IMR-90 (cell line): ENCODE measurements at places on chromosomes 7 and 10. TPM values are rescaled to one million over a fixed set of nuclear protein-coding genes. Genes with fewer than 3 reads are reported as not detected.

Gene GPR37
- total RNA-seq = 9.2 and 9.3 TPM in 2 replicates

DNA sequence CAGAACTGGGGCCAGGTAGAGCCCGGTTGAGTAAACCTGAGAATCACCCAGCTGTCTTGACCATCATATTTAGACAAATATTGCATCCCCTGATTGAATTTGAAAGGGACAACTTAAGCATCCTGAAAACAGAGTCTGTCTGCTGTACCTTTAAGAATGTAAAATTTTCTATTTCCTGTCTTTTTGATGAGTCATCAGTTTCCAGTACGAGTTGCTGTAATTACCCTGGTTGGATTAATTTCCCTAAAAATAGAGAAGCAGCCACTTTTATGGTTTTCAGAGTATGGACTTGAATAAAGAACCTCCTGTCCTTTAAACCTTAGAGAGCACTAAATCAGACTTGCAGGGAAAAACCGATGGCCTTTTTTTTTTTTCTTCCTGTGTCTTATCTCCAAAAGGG is 164.6 kb upstream of the SH2B2 start:
- peaks cover 37% of the 10 kb centered on the region for H3K4me1 ChIP-seq
- peak overlapping the region; percentile 99 for H3K27ac ChIP-seq
- no peak overlapping the region for H3K4me3 ChIP-seq
- 0 out of 2 replicates have a peak, but pooled peaks cover 3% of the 10 kb centered on the region for H3K36me3 ChIP-seq

Gene VKORC1L1
- total RNA-seq = 14.5 and 19.4 TPM in 2 replicates

- H3K36me3 ChIP-seq = no peaks in the 10 kb centered on the region
- no peak overlapping the region for H3K27ac ChIP-seq
- DNase-seq = no peak
These were observed 32.0 kb downstream of the PSMC2 start for GRCh38 chr7:103379270-103379975.

- no peak overlapping the region for H3K27ac ChIP-seq
- no peaks in the 10 kb centered on the region for H3K36me3 ChIP-seq
- no peak for DNase-seq
- H3K27me3 ChIP-seq = peaks cover 34% of the 10 kb centered on the region
- H3K4me3 ChIP-seq = no peak overlapping the region
These were observed 158.5 kb downstream of the CDH23 start for GRCh38 chr10:71555087-71555723.

Gene ACBD7
- 0.54 and 1.1 TPM in 2 replicates for total RNA-seq

GRCh38 chr10:95300022-95300539 is 9.3 kb upstream of the PDLIM1 start:
- H3K27ac ChIP-seq = no peak overlapping the region
- H3K4me1 ChIP-seq = peaks cover 10% of the 10 kb centered on the region
- H3K27me3 ChIP-seq = no peaks in the 10 kb centered on the region

Gene MYH16
- total RNA-seq = 0.18 and 0.28 TPM in 2 replicates

Gene TBX20
- 0.28 and 0.36 TPM in 2 replicates for total RNA-seq

Gene OR6B1
- total RNA-seq = not detected in 2 replicates

Gene CALD1
- total RNA-seq = 487 and 532 TPM in 2 replicates

GRCh38 chr7:18489624-18490023 is 5.9 kb upstream of the HDAC9 start:
- no peak overlapping the region for H3K27ac ChIP-seq
- no peaks in the 10 kb centered on the region for H3K36me3 ChIP-seq
- DNase-seq = no peak
- no peaks in the 10 kb centered on the region for H3K4me1 ChIP-seq
- H3K4me3 ChIP-seq = no peak overlapping the region
- no peaks in the 10 kb centered on the region for H3K27me3 ChIP-seq

DNA sequence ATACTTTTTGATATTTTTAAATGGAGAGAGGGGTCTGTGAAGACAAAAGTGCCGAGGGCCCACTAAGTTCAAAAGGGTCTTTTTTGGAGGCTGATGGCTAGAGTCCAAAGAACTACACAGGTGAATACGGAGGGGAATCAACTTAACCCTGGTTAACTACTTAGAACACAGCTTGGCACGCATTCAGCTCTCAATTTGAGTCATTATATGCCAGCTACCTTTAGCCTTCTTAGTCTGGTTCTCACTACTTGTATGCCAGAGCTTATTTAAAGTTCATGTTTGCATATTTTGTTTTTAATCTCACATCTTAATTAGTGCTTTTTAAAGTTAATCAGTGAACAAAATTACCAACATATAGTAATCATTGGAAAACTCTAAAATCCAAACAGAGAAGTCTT is 80.8 kb downstream of the VWDE start:
- no peak overlapping the region for H3K4me3 ChIP-seq
- no peaks in the 10 kb centered on the region for H3K4me1 ChIP-seq
- H3K36me3 ChIP-seq = no peaks in the 10 kb centered on the region
- H3K27ac ChIP-seq = no peak overlapping the region
- DNase-seq = no peak
- no peaks in the 10 kb centered on the region for H3K27me3 ChIP-seq

DNA sequence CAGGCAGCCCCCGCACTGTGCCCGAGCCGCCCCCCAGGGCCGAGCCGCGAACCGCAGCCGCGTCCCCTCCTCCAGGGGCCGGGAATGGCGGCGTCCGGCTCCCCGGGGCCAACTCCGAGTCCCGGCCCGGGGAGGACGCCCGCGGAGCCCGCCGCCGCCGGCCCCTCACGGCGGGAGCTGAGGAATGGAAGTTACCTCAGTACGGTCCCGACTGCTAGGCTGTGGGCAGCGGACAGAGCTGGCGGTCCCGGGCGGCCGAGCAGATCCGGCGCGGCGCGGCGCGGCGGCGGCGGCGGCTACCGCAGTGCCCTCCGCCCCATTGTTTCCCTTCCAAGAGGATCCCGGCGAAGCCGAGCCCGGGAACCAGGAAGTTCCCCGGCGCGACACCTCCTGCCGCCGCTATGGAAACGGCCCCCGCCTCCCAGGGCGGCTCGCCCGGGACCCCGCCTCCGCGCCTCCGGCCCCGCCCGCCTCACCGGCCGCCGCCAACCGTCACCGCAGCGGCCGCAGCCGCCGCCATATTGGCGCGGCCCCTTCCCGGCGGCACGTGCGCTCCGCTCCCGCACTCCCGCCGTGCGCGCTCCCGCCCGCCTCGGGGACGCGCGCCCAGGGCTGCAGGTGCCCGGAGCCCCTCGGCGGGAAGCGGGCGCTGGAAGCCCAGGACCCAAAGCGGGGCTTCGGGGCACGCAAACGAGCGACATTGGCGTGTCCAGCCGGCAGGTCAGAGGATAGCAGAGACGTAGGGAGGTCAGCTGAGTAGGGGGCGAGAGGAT is at the start of gene USP6NL:
TSS of gene USP6NL (minus strand) at position 403 of the 773 bp plus-strand sequence. CDS start 14,016 bp downstream, outside the sequence.
- H3K4me1 ChIP-seq = peaks cover 4% of the 10 kb centered on the region
- peak within 1 kb of the TSS; percentile 87 for H3K4me3 ChIP-seq
- no peaks in the 10 kb centered on the region for H3K27me3 ChIP-seq
- DNase-seq = peak; percentile 74

GRCh38 chr10:32976338-32976737 is 18.3 kb upstream of the ITGB1 start:
- H3K4me1 ChIP-seq = peaks cover 7% of the 10 kb centered on the region
- no peaks in the 10 kb centered on the region for H3K36me3 ChIP-seq
- DNase-seq = no peak

DNA sequence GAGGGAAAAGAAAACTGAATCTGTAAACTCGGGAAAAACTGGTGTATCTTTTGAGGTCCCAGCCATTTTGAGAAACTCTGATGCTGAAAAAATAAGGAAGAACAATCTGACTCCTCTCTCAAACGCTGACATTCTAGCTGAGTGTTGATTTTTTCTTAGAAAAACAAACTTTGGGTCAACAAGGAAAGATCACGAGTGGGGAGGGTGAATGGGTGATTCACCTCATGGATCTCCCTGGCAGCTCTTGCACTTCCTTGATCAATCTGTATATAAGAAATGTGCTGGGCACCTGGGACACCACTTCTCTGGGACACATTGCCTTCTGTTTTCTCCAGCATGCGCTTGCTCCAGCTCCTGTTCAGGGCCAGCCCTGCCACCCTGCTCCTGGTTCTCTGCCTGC is at the start of gene PIP:
TSS of gene PIP (plus strand) at position 297 of the 400 bp plus-strand sequence. CDS start at position 337, 40 bp downstream.
- no peak within 1 kb of the TSS for H3K27ac ChIP-seq
- no peaks in the 10 kb centered on the region for H3K27me3 ChIP-seq
- no peaks in the 10 kb centered on the region for H3K4me1 ChIP-seq

Gene CLDN3
- 0.18 TPM in 1 of 2 replicates, not detected in the other for total RNA-seq

Gene TACC2
- 2.9 and 5.8 TPM in 2 replicates for total RNA-seq

DNA sequence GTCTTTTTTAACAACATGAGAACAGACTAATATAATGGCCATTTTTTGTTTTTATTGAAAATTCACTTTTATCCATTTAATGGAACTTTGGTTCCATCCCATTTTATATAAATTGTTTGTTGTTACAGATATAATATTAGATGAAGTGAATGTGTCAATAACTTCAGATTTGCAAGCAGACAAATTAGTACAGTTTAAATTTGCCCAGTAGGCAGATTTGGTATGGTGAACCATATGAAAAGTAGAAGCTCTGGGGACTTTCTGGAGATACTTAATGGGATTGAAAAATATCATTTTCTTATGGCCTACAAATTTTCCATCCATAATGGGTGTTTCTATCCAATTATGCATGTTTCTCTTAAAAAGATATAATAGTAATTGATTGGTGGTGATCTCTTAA is 1196.2 kb upstream of the C7orf33 start:
- no peak overlapping the region for H3K27ac ChIP-seq
- DNase-seq = no peak
- H3K27me3 ChIP-seq = no peaks in the 10 kb centered on the region

GRCh38 chr10:78337646-78338391 is 304.2 kb downstream of the RPS24 start:
- no peaks in the 10 kb centered on the region for H3K36me3 ChIP-seq
- DNase-seq = peak; percentile 40
- peaks cover 15% of the 10 kb centered on the region for H3K4me1 ChIP-seq
- peaks cover 20% of the 10 kb centered on the region for H3K27me3 ChIP-seq
- no peak overlapping the region for H3K4me3 ChIP-seq

Gene GDF10
- not detected in 2 replicates for total RNA-seq

- no peaks in the 10 kb centered on the region for H3K27me3 ChIP-seq
- H3K36me3 ChIP-seq = peaks cover 65% of the 10 kb centered on the region
- no peak for DNase-seq
- H3K4me1 ChIP-seq = peaks cover 23% of the 10 kb centered on the region
- H3K27ac ChIP-seq = no peak overlapping the region
These were observed 7.0 kb downstream of the SLC4A2 start for GRCh38 chr7:151066273-151066974.

Gene TRIM74
- not detected in 2 replicates for total RNA-seq

GRCh38 chr10:68900427-68901104 is 549 bp upstream of the DDX50 start:
- no peaks in the 10 kb centered on the region for H3K36me3 ChIP-seq
- H3K4me3 ChIP-seq = peak overlapping the region; percentile 86
- no peaks in the 10 kb centered on the region; the same call in 1 of the 2 replicates for H3K4me1 ChIP-seq
- H3K27ac ChIP-seq = peak overlapping the region; percentile 94
- no peaks in the 10 kb centered on the region for H3K27me3 ChIP-seq

DNA sequence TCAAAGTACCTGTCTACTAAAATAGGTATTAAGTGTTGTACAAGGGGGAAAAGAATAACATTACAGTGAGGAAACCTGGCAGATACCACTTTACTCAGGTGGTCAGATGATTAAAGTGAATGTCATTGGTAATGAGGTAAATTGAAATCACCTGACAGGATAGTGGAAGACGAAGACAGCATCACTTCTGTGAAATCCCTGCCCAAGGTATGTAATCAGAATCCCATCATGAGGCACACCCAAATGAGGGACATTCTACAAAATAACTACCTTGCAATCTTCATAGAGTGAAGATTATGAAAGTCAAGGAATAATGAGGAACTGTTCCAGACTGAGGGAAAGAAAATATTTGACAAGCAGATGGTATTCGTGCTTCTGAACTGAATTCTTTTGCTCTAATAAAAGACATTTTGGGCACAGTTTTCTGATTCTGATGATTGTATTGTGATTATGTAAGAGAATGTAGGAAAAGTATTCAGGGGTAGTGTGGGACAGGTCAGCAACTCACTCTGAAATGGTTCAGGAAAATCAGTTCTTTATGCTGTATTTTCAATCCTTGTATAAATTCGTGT is 33.3 kb upstream of the ARMS2 start:
- no peak overlapping the region for H3K27ac ChIP-seq
- no peak for DNase-seq
- H3K27me3 ChIP-seq = no peaks in the 10 kb centered on the region
- H3K4me1 ChIP-seq = peaks cover 4% of the 10 kb centered on the region
- H3K36me3 ChIP-seq = peaks cover under 1% of the 10 kb centered on the region; the same call in 1 of the 2 replicates

GRCh38 chr10:54587971-54588370 is 213.1 kb downstream of the PCDH15 start:
- DNase-seq = no peak
- H3K36me3 ChIP-seq = no peaks in the 10 kb centered on the region
- H3K27me3 ChIP-seq = no peaks in the 10 kb centered on the region
- no peak overlapping the region for H3K27ac ChIP-seq
- no peaks in the 10 kb centered on the region for H3K4me1 ChIP-seq
- no peak overlapping the region for H3K4me3 ChIP-seq

DNA sequence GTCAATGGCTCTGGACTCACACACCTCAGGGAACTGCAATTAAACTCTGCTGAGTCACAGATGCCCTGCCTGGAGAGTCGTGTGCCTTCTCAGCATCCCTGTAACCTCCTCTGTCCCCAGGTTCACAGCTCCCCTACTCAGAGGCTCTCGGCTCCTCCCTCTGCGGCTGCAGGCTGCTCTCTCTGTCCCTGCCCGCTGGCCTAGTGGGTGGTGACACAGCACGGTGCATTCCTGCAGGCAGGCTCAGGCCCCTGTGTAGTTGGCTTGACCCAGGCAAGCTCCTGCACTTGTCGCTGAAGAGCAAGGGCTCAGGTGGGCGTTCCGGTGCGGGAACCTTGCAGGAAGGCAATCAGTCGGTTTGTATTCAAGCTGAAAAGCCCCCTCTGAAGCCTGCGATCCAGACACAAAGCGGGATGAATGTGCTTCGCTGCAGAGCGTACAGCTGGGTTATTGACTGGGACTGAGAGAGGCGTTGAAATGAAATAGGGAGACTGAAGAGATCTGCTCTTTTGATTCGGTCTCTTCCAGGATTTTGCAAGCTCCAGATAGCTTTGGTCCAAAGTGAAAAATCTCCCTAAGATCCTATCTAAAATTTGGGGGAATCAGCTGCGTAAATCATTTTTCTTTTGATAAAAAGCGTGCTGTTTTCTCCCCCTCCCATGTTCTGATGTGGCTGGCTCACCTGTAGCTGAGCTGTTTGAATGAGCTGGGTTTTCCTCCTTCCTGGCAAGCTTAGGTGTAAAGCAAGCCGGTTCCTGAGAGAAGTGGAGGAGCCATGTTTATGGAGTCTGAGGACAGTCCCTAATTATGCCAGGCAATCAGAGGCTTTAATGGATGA is 208.7 kb upstream of the PHYHIPL start:
- H3K27me3 ChIP-seq = peaks cover 13% of the 10 kb centered on the region
- no peak overlapping the region for H3K4me3 ChIP-seq
- H3K36me3 ChIP-seq = no peaks in the 10 kb centered on the region
- H3K27ac ChIP-seq = no peak overlapping the region
- DNase-seq = no peak
